H9 (cell line): ENCODE measurements at places on chromosomes 6 and 20.

DNA sequence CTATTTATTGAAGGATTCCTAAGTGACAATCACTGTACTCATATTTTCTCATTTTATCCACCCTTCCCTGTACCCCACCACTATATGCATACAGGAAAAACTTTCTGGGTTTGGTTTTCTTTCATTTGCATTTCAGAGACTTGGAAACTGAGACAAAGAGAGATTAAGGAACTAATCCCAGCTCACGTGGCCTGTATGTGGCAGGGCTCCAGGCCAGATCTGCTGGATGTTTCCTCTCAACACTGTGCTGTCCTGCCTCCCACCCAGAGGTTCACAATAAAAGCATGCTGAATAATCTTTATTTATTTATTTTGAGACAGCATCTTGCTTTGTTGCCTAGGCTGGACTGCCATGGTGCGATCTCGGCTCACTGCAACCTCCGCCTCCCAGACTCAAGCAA lies 50.2 kb downstream of the CEP162 start:
- DNase-seq: no peak

DNA sequence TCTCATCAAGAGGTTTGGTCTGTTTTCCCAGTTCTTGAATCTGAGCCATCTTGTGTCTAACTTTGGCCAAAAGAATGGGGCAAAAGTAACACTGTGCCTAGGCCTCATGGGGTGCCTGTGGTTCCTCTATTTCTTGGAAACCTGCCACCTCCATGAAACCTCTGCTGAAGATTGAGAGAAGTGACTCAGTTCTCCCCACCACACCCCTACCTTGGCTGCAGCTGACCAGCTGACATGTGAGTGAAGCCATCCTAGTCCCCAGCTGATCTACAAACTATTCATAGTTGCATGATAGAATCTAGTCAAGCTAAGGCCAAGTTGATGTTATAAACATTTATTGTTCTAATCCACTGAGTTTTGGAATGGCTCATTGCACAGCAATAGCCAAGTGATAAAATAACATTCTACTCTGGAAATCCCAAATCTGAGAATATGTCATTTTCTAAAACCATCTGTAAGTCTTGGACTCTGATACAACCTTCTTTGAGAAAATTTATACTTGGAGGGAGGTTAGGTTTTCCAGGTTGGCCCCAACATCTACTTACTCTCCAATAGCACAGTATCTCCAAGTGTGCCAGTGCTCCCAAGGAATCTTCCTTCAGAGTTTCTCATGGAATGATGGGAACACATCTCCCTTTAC lies 107.0 kb upstream of the SMLR1 start:
- no peak for DNase-seq

DNA sequence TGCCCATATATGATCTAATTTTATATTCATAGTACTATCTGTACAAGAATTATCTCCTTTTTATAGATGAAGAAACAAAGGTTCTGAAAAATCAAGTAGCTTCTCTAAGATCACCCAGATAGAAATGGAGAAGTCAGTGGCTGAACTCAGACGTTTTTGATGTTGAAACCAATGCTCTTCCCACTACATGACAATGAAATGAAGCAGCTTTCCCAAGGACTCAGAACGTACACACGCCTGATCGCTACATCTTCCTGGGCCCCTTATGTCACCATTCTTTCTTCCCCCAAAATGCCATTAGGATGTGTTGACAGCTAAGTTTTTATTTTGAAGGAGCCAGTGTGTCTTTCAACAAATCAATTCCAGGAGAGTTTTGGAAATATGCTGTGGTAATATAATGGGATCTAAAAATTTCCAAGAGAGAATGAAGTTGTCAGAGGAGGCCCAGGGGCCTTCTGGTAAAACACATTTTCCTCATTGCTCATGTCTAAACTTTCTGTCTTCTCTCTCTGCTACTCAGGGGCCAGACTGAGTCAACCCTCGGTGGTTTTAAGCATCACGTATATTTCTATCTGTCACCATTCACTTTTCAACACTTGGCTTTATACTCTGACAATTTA lies 98.1 kb upstream of the COL21A1 start:
- no peak for DNase-seq

GRCh38 chr6:37783025-37783855 lies 36.3 kb upstream of the ZFAND3 start:
- DNase-seq: peak; percentile 85

DNA sequence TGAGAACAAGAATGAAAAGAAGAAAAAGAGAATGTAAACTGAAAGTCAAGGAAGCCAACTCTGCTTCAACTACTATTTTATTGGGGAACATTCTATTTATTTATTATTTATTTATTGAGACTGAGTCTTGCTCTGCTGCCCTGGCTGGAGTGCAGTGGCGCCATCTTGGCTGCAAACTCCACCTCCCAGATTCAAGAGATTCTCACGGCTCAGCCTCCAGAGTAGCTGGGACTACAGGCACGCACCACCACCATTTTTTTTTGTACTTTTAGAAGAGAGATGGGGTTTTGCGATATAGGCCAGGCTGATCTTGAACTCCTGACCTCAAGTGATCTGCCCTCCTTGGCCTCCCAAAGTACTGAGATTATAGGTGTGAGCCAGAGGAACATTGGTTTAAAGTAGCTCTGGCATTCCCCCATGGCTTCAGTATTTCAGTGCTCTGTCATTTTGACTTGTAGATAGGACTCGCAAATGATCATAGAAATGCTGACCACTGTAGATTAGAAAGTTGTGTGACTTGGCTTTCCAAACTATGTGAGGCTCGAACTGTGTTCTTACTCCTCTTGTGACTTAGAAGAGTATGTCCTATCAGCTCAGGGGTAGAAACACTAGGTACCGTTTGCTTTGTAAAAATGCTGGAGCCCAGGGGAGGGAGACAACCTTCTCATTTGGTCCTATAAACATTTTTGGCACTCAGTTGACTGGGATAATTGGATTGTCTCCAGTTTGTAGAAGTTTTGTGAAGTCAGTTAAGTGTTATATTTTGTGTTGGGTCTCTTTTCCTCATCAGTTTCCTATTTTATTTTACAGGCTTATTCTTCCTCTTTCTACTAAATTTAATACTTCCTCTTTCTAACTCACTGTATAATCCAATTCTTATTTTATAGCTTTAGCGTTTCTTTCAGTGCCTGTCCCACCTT lies 544.9 kb upstream of the CITED2 start:
- no peak for DNase-seq
